Activated T-cell treated with anti-CD3 and anti-CD28 coated beads, Interleukin-2, amount 50 U/mL, for 72 hours (primary cell): ENCODE measurements at places on chromosomes 1 and 21. TPM values are rescaled to one million over a fixed set of nuclear protein-coding genes. Genes with fewer than 3 reads are reported as not detected.

RPTN gene
- not detected for total RNA-seq

UTS2 gene
- total RNA-seq: not detected

CD52 gene
- 213 TPM for total RNA-seq

GJA9 gene
- not detected for total RNA-seq

GRCh38 chr1:62732331-62732730, 44.1 kb upstream of the DOCK7 start:
- no peak for DNase-seq

- no peak for DNase-seq
Measured at GRCh38 chr1:1069711-1070676, 4.1 kb downstream of the RNF223 start.

DNA sequence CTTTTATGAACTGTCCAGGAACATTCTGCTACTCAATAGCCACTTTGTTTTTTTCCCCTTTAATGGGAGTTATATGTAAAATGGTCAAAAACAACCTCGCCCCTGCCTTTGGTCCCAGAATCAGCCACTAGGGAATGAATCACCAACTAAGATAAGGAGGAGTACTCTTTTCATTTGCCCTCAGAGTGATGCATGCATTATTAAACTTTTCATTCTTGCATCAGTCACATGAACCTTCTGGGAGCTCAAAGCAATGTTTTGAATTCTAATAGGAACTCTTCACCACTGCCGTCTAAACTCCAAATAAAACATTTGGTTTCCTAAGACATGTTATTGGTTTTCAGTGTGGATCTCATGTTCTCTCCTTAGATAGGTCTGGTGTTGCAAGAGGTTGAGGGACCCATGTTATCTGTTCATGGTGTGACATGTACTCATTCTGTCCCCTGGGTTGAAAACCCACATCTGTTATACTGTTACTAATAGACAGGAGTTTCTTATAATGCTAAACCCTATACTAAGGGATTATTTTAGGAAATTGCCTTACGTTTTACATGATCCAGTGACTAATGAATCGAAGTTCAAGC, 17.8 kb upstream of the HSD17B7 start:
- no peak for DNase-seq

GRCh38 chr1:75492011-75492410, 118.9 kb downstream of the SLC44A5 start:
- DNase-seq: no peak

DNA sequence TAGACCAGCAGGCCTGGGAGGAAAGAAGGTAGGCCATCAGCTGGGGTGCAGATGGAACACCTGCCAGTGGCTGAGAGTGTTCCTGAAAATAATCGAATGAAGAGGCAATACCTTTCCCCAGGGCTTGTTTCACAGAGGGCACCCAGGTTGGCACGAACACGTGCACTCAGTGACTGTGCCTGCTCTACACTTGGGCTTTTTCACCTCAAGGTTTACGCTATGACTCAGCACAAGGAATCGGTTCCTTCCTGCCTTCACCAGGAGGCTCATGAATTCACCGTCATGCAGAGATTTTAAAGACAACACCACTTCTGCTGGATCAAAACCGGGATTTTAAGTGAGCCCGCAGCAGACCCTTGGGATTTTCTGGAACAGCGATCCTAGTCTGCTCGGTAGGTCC, 118.5 kb upstream of the ADAR start:
- peak; percentile 32 for DNase-seq

GRCh38 chr1:46687921-46688509, 16.4 kb downstream of the TEX38 start:
- DNase-seq: no peak
